NCI-H2029 treated with DMSO at 0.1 percent for 48 hours (cell line): ENCODE measurements at places on chromosomes 4 and X.

GRCh38 chr4:43325220-43325967, 432.9 kb downstream of the GRXCR1 start:
- DNase-seq = no peak

- no peak for DNase-seq
These were observed 10.5 kb downstream of the CD99L2 start for GRCh38 chrX:150887906-150888465.

- no peak for DNase-seq
These were observed 115.5 kb downstream of the SOX3 start for GRCh38 chrX:140389331-140389730.

- DNase-seq = no peak
These were observed 466.7 kb downstream of the NKX6-1 start for GRCh38 chr4:84032372-84032771.

DNA sequence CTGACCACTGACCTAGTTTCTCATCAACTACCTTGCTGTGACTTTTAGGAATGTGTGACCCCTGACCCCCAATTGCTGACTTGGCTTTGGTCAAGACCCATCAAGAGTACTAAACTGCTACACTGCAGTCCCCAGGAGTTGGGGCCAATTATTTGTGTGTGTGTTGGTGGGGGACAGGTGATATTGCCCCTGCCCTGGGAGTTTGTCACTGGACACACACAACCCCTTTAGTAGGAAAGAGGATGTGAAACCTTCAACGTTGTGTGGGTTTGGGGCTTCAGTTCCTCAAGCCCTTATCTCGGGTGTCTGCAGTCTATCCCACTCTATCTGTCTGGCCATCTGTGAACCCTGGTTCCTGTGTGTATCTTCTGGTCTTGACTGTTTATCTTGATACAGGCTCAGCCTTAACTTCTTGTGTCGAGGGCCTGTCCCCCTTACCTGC, 6.5 kb downstream of the SASH3 start:
- DNase-seq = no peak

DNA sequence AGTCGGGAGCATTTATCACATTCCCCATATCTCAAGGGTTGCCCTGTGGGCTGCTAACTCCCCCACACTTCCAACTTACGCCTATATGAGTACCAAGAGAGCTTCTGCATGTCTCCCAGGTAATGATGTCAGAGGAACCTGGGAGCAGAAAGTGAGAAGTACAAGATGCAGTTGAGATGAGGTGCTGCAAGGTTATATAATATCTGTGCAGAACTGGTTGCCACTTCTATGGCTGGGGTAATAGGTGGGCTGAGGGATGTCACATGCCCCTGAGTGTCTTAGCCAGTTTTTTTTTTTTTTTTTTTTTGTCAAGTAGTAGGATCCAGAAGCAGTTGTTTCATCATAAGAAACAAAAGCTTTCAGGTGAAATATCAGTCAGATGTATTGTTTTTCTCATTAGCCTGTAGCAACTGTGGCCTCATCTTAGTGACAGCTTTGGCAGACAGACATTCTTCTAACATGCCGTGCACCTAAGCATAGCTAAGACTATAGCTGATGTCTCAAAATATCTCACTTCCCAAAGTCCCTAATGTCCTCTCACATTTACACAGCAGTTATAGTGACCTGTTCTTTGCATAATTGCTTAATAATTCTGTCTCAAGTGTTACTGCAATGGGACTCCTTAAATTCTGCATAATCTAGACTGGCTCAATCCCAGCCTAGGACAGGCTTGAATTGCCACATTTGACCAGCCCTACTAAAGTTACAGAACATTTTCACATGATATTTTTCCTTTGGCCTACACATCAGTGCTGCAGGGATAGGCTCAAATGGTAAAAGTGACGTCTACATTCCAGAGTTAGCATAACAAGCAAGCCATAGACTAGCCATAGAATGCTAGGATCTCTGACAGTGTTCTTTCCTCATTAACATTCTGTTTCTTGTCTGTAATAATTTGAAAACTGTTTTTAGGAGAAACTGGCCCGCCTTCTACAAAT, 17.9 kb upstream of the MAOB start:
- no peak for DNase-seq

DNA sequence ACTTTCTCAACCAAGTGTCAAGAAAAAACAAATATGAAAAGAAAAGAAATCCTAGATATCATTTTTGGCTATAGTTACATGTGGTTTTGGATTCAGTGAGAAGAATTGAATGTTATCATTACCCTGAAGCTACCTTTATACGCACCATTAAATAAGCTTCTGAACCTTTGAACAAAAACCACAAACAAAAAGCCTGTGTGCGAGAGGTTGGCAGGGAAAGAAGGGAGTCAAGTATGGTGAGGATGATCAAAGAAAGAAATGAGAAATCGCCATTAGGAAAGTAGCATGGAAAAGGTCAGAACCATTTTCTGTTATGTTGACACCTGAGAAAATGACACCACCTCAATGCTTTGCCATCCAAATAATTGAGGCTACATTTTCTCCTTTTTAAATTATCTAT, 1.2 kb upstream of the SLC7A11 start:
- DNase-seq = peak; percentile 17

DNA sequence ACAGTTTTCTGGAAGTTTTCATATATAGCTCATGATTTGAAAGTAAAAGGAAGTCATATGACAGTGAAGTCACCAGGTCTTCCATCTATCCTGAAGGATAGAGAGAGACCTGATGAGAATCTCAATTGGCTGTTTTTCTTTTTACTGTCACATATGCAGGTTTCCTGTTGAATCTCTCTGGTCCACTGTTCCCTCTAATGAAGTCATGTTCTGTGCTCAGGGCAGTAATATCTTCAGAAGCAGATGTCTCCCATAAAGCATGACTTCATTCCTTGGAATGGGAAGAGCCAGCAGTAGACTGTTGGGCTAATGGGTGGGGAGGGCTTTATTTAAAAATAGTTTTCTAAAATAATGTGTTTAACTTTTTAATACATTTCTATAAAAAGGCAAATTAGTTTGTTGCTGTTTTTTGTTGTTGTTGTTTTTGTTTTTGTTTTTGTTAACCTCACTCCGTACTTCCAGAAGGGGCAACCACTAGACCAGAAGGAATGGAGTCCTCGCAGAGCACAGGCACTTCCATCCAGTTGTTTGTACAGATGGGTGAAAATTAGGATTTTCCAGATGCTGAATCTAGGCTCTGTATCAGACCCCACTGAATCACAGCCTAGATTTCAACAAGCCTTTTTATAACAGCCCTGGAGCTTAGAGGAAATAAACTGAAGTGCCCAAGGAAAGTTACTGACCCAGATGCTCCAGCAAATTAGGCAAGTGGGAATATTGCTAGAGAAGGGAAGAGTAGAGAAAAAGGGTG, 54.2 kb downstream of the AWAT2 start:
- no peak for DNase-seq

GRCh38 chr4:182916483-182917181, 554 bp downstream of the DCTD start:
- peak; percentile 11 for DNase-seq

DNA sequence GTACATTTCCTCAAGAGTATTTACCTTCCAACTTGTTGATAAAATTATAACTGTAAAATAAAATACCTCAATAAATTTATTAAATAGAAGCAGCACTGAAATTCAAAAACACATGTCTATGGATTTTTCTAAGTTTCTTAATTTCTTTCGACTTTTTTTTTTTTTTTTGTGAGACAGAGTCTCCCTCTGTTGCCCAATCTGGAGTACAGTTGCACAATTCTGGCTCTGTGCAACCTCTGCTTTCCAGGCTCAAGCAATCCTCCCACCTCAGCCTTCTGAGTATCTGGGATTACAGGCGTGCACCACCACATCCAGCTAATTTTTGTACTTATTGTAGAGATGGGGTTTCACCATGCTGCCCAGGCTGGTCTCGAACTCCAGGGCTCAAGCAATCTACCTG, 79.8 kb downstream of the IQCM start:
- DNase-seq = no peak

- no peak for DNase-seq
These were observed 88.3 kb upstream of the CITED1 start for GRCh38 chrX:72393836-72394517.

DNA sequence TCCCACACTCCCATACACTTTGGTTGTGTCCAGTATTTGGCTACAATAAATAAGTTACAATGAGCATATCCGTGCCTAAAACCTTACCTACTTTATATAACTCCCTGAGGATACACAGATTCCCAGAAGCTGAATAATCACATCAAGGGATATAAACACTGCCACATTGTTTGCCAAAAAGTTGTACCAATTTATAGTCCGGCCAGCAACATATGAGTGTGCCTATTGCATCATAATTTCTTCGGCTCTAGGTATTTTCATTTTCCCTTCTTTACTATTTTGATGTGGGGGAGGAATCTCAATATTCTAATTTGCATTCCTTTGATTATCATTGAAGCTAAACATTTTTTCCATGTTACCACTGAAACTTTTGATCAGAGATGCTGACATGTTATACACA, 146.4 kb downstream of the PCDH19 start:
- DNase-seq = no peak

- no peak for DNase-seq
These were observed 22.3 kb upstream of the C4orf54 start for GRCh38 chr4:99679976-99680375.

GRCh38 chr4:82818664-82819662, 20.4 kb upstream of the SCD5 start:
- DNase-seq = no peak

DNA sequence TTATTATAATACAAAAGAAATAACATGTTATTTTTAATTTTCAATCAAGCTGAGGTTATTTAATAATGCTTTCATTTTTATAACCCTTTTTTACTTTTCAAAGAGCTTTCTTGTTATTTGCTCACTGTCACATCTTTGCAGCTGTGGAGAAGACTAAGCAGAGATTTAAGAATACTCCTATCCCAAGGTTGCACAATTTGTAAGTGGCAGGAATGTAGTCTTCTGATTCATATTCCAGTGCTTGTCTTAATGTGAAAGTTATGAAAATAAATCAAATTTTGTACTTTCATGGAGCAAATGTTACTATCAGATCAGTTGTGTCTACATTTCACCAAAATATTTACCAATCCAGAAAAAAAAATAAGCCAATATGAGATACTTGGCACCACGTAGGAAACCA, 86.6 kb downstream of the DDIT4L start:
- no peak for DNase-seq

DNA sequence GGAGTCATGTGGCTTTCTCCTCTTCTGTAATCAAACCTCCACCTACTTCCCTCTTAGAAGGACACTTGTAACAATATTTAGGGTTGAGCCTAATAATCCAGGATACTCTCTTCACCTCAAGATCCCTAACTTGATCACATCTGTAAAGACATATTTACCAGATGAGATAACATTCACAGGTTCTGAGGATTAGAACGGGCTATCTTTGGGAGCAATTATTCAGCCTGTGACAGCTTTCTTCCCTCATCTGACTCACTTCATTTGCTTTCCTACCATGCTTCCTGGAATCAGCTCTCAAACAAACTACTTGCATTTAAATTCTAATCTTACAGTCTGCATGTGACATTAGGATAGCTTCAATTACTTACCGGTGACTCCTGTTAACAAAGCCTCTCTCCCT, 133.5 kb upstream of the NDST3 start:
- DNase-seq = no peak

DNA sequence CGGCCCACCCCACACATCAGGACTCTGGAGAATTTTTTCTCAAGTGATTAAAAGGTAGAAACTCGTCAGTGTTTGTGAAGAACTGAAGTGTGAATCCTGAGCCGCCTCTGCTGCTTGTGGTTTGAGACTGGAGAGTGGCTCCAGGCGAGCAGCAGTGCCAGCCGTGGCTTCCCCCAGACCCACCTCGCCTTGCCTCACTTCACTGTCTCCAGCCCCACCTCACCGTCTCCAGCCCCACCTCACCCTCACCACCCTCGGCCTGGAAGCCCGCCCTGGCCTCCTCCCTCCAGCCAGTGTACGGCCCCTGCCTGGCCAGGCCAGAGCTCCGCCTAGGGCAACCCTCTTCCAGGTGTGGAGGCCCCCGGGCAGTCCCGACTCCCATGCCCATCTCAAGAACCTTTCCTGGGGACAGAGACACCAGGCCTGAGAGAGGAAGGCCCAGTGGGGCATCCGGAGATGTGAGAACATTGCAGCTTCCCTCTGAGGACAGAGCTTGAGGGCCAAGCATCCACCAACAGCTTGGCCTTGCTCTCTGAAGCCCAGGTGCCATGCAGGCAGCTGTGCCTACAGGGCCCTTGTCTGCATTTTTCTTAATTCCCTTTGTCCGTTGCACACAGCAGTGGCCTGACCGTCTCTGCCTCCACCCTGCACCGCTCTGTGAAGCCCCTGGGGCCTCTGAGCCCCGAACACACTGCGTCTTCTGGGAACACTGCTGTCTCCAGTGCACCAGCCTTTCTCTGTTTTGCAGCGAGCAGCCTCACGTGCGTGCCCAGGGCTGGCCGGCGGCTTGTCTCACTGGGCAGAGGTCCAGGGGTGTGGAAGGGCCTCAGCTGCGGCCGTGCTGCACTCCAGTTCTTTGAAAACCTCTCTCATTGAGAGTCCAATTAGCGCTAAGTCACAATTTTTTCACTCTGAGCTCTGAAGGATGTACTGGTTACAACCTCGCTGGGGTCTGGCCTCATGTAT, 13.8 kb downstream of the SH3BP2 start:
- peak; percentile 25 for DNase-seq

DNA sequence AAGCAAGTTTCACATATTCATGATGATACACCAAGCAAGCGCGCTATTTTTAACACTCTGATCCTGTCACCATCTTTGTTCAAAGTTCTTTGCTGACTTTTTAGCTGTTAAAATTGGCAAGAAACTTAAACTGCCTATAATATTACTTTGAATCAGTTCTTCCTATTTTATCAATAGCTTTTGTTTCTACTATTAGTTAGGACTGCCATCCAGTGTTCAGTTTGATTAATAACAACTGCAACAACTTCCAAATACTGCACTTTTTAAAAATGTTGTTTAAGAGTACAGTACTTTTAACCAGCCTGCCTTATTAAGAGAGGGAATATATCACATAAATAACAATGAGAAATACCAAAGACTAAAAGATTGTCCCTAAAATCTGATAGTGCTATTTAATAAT, 614.3 kb downstream of the FAM133A start:
- DNase-seq = no peak

DNA sequence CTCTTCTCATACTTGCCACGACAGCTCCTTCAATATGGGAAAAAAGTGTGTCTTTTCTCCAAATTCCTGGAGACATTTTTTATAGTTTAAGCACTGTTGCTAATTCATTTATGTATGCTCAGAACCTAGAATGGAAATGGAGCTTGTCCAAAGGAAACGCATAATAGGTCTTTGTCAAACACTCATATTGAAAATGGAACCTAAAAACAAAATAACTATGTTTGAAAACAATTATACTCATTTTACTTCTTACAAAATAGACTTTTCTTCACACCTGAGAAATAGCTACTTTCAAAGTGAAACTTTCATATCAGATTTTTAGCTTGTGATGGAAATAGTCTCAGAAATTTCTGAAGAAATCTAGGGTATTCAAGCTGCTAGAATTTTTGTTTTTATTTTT, 529.7 kb upstream of the BOD1L1 start:
- DNase-seq = no peak
